Esophagus mucosa (tissue), 1 donor: ENCODE measurements at places on chromosomes 11 and 22. TPM values are rescaled to one million over a fixed set of nuclear protein-coding genes. Genes with fewer than 3 reads are reported as not detected.

GRCh38 chr11:83072350-83073242 lies 899 bp upstream of the RAB30 start:
- ATAC-seq: no peak

Gene AGBL2
- 1.1 TPM for total RNA-seq

Gene OR51B2
- not detected for total RNA-seq

Gene CEND1
- not detected for total RNA-seq

DNA sequence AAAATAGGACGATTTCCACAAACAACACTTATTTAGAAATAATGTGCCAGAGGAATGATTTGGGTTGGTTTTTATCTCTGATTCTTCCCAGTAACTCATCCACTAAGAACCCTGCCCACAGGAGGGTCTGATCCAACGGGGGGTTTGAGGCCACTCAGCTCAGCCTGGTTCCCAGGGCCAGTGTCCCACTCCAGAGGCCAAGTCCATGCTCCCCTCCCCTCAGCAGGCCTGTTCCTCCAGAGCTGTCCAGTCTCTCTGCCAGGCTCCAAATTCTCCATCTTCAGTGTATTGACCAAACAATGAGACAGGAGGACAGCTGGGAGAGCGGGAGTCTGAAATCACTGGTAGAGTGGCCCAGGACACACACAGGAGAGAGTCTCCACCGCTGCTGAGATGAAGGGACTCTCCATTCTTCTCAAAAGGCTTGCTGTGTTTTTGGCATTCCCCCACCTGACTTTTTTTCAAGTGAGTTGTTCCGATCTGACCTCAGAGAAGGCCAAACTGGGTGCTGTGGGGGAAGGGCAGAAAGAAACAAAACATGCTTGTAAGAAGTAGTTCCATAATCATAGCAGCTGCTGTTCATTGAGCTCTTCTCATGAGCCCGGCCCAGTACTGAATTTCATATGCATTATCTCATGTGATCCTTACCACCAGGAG lies 17.6 kb upstream of the SCN2B start:
- no peak for ATAC-seq

- ATAC-seq: no peak
Measured at GRCh38 chr11:63866211-63866610, 27.3 kb downstream of the MARK2 start.

GRCh38 chr22:24994070-24994763 lies 41.7 kb downstream of the KIAA1671 start:
- peak; percentile 81 for ATAC-seq

Gene CARD18
- total RNA-seq: 4.4 TPM

- ATAC-seq: no peak
Measured at GRCh38 chr22:46062971-46063631, 86.1 kb upstream of the WNT7B start.

GRCh38 chr22:50674606-50675552 lies 2.3 kb downstream of the SHANK3 start:
- ATAC-seq: peak; percentile 78

Gene UBQLNL
- 0.08 TPM for total RNA-seq

DNA sequence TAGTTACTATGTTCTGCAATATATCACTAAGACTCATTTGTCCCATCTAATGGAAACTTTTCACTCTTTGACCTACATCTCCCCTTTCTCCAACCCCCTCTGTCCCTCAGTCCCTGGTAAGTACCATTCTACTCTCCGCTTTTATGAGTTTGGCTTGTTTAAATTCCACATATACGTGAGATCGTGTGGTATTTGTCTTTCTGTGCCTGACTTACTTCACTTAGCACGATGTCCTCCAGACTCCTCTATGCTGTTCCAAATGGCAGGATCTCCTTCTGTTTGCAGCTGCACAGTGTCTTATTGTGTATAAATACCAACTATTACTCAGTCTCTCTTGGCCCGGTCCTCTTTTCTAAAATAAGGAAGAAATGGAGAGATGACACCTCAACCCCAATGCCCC lies 205.4 kb upstream of the NTM start:
- no peak for ATAC-seq

DNA sequence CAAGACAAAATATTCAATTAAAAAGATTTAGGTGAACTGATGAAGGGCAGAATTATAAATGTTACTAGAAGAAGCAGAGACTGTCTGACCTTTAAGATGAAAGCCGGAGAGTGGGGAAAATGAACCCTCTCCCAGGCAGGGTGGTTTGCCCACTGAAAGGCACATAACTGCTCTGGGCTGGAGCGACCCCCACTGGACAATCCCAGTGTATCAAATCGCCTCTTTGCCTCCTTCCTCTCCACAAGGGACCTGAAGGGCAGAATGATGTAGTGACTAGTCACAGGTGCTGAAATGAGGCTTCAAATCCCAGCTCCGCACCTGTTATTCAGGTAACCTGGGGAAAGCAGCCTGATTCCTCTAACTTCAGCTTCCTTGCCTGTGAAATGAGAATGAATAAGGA lies 69.0 kb downstream of the EFCAB6 start:
- no peak for ATAC-seq

GRCh38 chr22:29625090-29625825 lies 21.8 kb downstream of the NF2 start:
- peak; percentile 60 for ATAC-seq

DNA sequence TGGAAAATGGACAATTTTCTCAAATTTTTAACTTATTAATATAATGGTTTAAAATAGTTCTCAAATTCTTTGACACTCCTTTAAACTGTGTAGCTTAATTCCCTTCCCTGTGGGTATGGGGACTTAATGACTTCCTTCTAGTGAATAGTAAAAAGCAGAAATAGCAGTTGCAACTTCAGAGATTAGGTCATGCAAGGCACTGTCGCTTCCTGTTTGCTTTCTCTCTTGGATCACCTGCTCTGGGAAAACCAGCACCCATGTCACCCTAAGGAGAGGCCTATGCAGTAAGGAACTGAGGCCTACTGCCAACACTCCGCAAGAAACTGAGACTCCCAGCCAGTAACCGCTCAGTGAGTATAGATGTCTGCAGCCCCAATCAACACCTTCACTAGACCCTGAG lies 5.5 kb upstream of the PANX3 start:
- ATAC-seq: no peak

Gene OR52E8
- total RNA-seq: not detected

Gene SPI1
- 2.2 TPM for total RNA-seq

DNA sequence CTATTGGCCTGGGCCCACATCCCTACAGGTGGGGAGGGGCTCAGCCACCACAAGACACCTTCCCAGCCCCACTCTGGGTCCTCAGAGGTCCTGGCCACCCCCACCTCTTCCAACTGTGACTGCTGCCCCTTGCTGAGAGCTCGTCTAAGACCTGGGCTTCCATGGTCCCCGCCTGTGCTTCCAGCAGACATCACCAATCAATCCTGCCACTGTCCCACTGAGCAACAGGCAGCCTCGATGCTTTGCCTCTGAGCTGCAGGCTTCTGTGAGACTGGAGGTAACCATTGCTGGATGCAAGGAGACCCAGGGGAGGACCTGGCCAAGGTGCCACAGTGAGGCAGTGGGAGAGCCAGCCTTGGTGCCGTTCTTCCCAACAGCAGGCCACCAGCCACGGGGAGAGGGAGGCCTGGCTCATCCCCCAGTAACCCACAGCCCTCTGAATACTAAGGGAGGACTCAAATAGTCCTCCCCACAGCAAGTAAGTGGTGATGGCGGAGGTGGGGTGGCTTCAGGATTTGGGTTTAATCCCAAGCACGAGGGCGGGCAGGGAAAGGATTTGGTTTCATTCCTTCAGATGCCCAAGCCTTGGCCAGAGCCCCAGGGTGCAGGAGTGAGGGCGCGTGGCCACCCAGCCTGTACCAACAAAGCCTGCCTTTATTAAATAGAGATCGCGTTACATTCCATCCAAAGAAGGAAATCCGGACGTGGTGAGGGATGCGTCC lies 5.5 kb upstream of the FADS3 start:
- no peak for ATAC-seq

DNA sequence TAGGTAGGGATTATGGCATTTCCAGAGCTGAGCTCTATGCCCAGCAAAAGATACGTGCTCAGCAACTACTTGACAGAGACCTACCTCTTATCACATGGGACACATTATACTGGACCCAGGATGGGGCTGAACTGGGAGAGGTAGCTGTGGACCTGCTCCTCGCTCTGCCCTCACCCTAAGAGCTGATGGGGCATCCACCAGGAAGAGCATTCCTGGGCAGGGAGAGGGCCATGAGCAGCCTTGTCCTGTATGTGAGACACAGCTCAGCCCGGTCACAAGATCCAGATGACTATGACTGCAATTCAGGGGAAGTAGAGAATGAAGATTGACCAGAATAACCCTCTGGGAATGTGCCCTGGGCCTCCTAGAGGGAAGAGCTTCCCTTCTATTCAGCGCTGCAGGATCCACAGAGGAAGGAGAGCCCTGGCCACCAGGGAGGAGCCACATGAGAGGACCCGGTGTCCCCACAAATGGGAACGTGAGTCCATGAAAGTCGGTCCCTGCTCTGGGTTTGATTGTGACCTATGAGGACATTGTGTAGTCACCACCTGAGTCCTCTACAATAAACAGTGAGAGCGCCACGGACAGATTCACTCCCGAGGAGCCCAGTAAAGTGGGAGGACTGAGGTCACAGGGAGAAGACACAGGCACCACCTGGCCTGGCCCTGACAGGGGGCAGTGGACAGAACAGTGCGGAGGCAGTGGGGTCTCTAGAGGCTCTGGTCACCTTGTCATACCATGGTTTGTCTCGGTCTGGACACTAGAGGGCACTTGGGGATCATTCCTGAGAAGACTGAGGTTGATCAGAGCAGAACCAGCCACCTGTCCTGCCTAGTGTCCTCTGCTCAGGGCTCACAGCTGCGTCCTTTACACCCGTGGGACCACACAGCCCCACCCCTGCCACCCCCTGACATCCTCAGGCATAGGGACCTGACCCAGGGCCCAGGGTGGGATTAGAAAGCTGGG lies 99.5 kb downstream of the ZNF280B start:
- ATAC-seq: peak; percentile 64

- no peak for ATAC-seq
Measured at GRCh38 chr11:11582011-11582701, 39.6 kb downstream of the GALNT18 start.

Gene OR52A1
- not detected for total RNA-seq

Gene CASP5
- not detected for total RNA-seq

- ATAC-seq: peak; percentile 73
Measured at GRCh38 chr11:86805873-86806310, 5.5 kb downstream of the PRSS23 start.

- ATAC-seq: peak; percentile 87
Measured at GRCh38 chr11:22792497-22792896, 37.1 kb downstream of the SVIP start.

DNA sequence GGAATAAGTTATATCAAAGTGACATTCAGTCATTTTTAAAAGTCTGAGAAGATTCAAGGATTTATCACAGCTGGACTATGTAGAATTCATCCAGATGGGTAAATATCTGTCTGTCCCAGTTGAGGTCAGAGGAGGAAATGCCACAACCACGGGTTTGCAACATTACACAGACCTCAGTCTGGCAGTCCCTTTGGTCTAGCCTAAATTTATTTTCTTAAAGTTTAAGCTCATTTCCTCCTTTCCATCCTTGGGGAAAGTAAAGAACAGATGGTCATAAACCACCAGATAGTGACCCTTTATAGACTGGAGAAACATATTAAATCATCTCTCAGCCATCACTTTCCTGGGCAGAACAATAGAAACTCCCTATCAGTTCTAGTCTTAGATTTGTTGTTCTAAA lies 238.4 kb upstream of the DDI1 start:
- ATAC-seq: no peak

Gene SCUBE2
- total RNA-seq: 3.0 TPM

Gene ZNF280B
- 0.04 TPM for total RNA-seq

DNA sequence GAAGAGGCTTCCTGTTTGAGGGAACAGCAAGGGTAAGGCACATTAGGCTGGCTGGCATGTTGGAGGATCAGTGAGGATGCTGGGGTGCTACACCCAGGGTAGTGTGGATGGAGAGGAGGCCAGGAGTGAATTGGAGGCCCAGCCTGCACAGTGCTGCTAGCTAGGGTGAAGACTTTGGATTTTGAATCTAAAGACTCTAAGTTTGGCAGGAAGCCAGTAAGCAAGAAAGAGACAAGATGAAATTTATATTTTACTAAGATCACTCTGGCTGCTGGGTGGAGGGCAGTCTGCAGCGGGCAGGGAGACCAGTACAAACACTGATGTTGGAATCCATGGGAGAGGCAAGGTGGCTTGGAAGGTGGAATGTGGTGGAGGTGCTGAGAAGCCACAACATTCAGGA lies 43.6 kb downstream of the TSPAN18 start:
- no peak for ATAC-seq

DNA sequence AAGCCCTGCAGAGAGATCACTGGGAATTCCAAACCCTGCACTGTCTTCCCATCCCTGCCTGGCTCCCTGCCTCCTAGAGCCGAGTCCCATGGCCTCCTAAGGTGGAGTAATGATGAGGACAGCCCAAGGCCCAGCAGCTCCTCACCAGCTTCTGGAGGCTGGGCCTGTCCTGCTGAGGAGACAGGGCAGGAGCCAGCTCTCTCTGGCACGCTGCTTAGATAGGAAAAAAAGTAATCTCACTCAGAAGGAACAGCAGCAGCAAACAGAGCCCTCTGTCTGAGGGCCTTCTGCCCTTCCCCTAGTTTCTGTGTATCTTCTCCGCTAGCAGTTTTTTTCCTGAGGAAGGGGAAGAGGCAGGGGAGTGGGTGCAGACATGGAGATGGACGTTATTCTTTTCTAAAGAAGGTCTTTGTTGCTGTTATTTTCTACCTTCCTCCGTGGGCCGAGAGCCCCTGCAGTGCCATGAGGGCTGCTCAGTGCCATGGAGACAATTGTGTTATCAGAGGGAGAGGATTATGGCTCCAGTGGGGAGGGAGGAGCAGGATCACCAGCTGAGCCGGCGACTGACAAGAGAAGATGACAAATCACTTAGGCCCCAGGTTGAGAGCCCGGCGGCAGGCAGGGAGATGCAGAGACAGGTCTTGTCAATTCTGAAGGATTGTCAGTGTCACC lies 315.3 kb downstream of the BUD13 start:
- no peak for ATAC-seq

DNA sequence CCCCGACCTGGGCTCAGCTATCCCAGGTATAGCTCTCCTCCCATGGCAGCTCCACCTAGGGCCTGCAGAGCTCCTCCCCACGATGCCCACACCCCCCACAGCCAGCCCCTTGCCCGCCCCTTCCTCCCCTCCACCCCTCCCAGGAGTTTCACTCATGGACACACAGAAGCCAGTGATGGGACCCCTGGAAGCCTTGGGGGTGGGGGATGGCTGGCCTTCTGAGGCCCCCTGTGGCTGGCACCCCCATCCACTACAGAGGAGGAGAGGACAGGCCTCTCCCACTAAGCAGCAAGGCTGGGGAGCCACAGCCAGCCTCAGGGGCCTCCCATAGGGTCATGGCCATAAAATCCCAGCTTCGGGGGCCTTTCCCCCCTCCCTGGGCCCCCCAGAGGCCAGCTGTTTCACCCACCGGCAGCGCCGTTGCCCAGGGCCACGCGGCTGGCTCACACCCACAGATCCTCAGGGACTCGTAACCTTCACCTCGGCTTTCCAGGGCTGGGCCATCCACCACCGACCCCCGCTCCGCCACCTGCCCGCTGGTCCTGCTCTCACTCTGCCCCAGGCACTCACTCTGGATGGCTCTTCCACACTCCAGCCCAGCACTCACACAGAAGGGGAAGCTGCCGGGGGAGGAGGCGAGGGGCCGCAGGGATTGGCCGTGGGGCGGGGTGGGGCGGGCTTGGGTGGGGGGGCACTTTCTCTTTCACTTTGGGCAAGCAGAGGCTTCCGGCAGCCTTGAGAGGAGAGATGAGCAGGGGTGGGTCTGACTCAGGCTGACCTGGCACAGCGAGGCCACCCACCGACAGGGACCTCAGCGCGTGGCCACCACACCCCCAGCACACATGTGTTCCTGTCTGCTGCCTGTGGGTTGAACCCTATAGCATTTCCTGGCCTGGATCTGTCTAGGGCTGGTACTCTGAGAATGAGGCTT lies 2.2 kb downstream of the SLC25A22 start:
- ATAC-seq: peak; percentile 21
